ENCODE measurements at places on chromosomes 12 and 14. TPM values are rescaled to one million over a fixed set of nuclear protein-coding genes. Genes with fewer than 3 reads are reported as not detected.

The DLK1 gene
- total RNA-seq: 0.28 TPM

GRCh38 chr12:97229004-97229403 lies 233.6 kb upstream of the RMST start:
- no peak for DNase-seq

- peak; percentile 90 for DNase-seq
Observed at GRCh38 chr14:22820731-22821130, 5.5 kb upstream of the SLC7A7 start.

The FOXG1 gene
- total RNA-seq: 0.81 TPM

GRCh38 chr14:51310505-51310944 lies 70.5 kb downstream of the TMX1 start:
- DNase-seq: peak; percentile 35

DNA sequence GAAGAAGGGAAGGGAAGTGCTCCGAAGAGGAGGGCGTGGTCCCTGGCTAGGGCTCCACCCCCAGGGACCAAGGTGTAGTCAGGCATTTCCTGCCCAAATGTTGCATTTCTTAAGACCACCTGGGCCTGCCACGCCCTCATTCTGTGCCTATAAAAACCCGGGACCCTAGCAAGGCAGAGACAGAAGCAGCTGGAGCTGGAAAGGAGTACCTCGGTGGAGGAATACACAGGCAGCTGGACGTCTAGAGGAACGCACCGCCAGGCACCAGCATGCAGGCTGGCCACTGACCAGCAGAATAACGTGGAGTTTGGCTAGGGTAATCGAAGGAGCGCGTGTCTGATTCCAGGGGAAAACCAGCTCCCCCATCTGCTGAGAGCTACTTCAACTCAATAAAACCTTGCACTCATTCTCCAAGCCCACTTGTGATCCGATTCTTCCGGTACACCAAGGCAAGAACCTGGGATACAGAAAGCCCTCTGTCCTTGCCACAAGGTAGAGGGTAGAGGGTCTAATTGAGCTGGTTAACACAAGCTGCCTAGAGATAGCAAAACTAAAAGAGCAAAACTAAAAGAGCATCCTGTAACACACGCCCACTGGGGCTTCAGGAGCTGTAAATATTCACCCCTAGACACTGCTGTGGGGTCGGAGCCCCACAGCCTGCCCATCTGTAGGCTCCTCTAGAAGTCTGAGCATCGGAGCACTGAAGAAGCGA lies 21.0 kb downstream of the CFL2 start:
- DNase-seq: peak; percentile 54

DNA sequence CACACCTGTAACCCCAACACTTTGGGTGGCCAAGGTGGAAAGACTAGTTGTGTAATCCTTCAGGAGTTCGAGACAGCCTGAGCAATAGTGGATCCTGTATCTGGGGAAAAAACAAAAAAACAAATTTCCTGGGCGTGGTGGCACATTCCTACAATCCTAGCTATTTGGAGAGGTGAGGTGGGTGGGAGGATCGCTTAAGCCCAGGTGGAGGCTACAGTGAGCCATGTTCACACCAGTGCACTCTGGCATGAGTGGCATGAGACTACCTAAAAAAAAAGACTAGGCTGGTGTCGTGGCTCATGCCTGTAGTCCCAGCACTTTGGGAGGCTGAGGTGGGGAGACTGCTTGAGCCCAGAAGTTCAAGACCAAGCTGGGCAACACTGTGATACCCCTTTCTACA lies 17.2 kb downstream of the PTGES3 start:
- no peak for DNase-seq
